ENCODE measurements at places on chromosomes 1 and 21.

- no peak for DNase-seq
These were observed 364.2 kb upstream of the ST6GALNAC5 start for GRCh38 chr1:76503100-76503499.

DNA sequence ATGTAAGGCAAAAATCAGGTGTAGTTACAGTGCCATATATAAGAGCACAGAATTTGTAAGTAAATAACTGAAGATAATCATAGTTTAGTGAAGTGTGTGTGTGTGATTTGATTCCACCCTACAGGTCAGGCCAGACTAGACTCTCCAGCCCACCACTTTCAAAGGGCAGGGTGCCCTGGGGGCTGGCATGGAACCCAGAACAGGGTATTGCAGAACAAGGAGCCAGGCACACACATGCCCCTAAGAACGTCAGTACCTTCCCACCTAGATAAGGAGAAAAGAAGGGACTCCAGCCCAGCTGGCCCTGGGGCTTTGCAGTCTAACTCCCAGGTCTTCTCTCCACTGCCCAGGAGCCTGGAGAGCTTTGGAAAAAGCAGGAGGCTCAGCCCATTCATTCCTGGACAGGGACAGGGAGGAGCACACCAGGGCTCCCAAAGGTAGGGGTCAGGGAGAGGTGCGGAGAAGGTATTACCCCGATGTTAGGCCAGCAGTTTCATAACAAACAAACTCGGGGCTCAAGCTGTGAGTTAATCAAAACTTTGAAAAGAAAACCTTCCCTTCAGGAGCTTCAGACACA lies 149.7 kb upstream of the VANGL1 start:
- DNase-seq = no peak

DNA sequence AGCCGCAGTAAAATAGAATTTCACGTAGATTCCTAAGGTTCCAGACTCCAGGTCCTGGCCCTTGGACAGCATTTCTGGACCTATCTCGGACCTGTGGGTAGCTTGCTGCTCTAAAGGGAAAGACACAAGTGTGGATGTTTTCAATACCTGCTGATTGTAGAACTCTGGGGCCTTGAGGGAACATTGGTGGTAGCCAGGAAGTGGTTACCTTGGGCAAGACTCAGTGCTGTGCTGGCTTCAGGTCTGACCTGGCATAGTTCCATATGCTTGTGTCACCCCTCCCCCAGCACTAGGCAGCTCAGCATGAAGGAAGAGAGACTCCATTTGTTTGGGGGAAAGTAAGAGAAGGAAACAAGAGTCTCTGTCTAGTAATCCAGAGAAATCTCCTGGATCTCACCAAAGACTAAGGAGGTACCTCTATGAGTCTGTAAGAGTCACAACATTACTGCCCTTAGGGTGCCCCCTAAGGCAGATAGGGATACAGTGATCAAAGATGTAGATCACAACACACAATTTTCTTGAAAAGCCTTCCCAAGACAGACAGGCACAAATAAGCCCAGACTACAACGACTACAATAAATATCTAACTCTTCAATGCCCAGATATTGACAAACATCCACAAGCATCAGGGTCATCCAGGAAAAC lies 398.8 kb downstream of the TGFB2 start:
- DNase-seq = no peak

GRCh38 chr1:155485945-155486344 lies 76.7 kb downstream of the ASH1L start:
- DNase-seq = no peak

- no peak for DNase-seq
These were observed 13.2 kb downstream of the MYBPH start for GRCh38 chr1:203162403-203162802.

- DNase-seq = no peak
These were observed 56.0 kb downstream of the KANK4 start for GRCh38 chr1:62263006-62263813.

- no peak for DNase-seq
These were observed 38.1 kb downstream of the MRAP start for GRCh38 chr21:32336711-32337110.

DNA sequence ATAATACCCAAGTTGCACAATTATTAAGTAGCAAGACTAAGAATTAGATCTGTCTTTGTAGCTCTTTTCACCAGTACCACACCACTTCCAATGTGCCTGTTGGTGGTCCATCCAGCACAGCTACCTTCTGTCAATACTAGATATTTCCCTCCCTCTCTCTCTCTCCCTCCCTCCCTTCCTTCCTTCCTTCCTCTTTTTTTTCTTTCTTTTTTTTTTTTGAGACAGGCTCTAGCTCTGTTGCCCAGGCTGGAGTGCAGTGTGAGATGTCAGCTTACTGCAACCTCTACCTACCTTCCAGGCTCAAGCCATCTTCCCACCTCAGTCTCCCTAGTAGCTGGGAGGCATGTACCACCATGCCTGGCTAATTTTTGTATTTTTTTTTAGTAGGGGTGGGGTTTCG lies 21.1 kb downstream of the KPNA6 start:
- DNase-seq = no peak

- DNase-seq = peak; percentile 10
These were observed 14.7 kb upstream of the KCNE1 start for GRCh38 chr21:34526618-34527290.

DNA sequence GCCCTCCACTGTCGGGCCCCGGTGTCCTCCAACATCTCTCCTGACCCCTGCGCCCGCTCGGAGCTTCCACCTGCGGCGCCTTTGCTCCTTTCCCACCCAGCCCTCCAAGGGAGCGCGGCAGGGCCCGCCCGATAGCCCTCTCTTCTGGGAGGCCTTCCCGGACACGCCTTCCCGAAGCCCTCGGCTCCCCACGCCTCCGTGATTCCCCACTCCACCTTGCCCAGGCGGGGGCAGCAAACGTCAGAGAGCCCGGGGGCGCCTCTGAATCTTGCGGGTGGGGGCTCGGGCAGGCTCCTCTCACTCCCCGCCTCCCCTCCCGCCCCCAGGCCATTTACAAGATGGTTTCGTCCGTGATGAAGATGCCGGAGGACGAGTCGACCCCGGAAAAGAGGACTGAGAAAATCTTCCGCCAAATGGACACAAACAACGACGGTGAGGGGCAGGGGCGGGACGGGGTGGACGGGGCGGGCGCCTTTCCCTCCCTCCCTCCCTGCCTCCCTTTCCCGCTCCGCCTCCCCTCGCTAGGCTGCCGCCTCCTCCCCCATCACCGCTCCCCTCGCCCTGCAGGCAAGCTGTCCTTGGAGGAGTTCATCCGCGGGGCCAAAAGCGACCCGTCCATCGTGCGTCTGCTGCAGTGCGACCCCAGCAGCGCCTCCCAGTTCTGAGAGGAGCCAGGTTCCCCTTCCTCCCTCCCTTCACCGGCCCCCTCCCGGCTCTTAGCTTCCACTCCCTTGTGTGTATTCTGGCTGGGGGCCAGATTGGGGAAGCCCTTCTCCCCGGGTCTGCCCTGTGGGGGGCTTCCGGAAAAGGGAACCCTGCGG lies 7.1 kb downstream of the HPCA start:
- DNase-seq = no peak

GRCh38 chr1:180154325-180155181 lies at the start of gene QSOX1:
TSS of gene QSOX1 (plus strand) at chr1:180154869. CDS start at chr1:180154908, 39 bp downstream.
- peak; percentile 65 for DNase-seq

GRCh38 chr1:44812822-44813543 lies 4.7 kb downstream of the BTBD19 start:
- DNase-seq = no peak

GRCh38 chr1:39970274-39970673 lies 15.3 kb downstream of the MFSD2A start:
- no peak for DNase-seq

DNA sequence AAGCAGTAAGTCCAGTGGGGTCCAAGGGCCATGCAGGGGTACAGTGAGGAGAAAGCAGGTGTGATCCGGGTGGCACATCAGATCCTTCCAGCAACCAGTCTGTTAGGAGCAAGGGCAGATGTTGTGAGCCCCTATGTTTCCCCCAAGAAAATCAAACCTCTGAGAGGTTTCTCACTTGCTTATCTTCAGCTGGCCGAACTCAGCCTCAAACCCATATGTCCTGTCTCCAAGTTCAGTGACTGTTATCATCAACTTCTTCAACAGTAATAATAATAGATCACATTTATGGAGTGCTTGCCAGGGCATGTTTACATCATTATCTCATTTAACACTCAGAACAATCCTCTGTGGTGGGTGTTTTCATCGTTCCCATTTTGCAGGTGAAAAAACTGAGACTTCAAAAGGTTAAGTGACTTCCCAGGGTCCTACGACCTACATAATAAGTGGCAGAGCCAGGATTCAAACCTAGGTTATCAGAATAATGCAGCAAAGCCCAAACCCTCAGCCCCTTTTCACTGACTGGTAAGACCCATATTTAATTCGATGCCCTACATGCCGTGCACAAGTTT lies 3.3 kb downstream of the CAPN2 start:
- no peak for DNase-seq

- no peak for DNase-seq
These were observed 10.6 kb downstream of the GBP5 start for GRCh38 chr1:89261926-89262515.

GRCh38 chr21:22804151-22804550 lies 1805.9 kb downstream of the NCAM2 start:
- DNase-seq = no peak

DNA sequence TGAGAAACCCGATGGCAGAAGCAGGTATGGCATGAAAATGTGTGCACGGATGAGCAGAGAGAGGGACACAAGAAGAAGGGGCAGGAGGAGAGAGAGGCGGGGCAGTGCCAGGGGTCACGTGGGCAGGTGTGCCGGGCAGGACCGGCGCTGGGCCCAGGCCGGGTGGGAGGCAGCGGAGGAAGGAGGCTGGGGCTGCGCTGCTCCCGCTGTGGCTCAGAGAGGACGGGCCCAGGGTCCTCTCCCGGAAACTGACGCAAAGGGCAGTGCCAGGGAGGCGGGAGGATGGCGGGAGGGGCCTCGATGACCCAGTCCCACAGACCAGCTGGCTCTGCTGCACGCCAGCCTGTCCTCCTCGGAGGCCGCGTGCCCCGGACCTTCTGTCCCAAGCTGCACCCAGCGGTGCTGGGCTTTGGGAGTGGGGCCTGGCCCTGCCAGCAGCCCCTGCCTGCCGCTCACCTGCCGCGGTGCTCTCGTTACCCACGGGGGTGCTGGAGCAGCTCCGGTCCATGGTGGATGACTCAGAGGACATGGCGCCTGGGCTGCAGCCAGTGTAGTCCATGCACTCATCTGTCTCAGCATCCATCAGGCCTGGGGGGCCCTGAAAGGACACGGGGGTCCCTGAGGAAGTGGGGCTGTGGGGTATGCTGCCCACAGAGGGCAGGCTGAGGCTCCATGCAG lies 153.9 kb downstream of the CASZ1 start:
- no peak for DNase-seq

DNA sequence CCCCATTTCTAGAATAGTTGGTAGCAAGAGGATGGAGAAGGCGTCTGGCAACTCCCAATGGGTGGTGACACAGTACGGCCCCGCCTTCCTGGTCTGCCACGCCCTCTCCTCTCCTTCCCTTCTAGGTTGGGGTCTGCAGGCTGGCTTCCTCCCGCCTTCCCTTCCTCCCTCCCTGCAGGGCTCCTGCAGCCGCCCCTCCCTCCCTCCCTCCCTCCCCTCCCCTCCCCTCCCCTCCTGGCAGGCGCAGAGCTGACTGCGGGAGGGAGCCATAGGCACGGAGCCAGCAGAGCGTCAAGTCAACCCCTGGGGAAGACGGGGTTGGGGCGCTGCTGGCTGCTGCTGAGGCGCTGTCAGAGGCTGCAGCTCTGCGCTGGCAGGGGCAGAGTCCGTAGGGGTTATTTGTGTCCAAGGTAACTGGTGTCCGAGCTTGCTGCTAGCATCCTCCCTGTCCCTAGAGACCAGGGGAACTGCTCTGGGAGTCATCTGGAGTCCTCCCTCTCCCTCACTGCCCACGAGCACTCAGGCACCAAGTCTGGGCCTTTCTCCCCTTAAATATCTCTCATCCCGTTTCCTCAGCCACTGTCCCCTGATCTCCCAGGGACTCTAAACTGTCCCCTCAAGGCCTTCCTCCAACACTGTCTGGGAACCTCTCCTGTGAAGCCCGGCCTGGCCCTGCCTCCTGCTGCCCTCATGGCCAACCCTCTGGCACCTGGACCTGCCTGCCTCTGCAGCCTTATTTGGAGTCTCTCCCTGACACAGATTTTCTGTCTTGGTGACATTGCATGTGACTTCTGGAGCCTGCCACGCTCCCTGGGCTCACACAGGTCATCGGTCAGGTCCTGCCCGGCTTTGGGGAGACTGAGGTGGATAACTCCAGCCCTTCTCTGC lies 57.4 kb upstream of the ACOT11 start:
- DNase-seq = no peak

DNA sequence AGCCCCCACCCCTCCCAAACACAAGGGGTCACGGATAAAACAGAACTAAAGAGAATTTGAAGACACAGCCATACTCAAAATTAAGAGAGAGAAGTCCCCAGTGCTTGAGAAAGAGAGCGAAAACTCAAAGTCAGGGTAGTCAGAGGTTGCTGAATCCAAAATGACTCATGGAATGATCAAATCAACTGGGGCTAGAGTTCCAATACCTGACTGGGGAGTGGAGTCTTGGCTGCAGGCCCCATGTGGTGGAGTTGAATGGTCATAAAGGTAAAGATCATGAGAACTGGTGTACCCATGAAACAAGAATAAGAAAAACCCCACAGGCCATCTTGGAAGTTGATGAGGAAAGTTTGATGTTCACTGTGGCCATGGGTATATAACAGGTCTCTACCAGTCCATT lies 84.5 kb upstream of the LRRN2 start:
- DNase-seq = no peak

GRCh38 chr1:28338897-28339296 lies 10.1 kb downstream of the MED18 start:
- DNase-seq = no peak

GRCh38 chr1:219670426-219671149 lies 57.7 kb upstream of the ZC3H11B start:
- DNase-seq = no peak

DNA sequence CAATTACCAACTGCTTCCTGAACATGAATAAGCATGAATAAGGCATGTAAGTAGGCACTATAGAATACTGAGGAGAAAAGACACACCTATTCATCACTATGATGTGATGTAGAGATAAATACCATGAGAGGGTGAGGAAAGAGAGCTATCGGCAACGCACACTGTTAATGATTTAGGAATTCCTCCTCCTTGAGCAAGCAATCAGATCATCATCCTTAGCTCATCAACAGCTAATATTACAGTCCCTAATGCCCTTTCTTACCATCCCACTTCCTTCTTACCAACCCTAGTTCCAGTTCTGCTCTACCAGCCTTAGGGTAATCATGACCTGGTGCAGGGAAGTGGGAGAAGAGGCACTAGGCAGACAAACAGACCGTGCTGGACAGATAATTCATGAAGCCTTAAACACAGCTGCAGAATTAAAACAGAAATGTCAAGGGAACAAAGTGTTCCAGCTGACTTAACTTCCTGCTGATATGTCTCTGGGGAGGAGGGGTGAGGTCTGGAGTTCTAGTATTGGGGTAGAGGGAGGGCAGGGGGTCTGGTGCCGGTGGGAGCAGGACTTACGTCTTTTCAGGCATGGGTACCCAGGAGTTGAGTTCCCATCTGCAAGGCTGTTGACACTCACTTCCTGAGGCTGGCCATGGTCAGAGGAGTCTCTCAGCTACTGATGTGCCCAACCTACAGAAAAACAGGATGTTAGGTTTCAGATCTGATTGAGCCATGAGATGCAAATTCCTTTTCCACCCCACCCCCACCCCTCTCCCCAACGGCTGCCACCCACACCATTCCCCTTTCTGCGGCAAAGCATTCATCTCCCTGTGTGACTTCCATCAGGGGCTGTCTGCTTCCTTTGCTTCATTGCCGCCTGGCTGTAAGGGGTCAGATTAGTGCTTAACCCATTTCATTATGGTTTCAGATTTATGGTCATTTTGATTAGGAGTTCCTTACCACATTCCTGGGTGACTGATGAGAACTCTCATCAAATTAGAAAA lies 12.6 kb upstream of the RCSD1 start:
- peak; percentile 50 for DNase-seq

Data from thymus (tissue), 14 donors.